ENCODE measurements at places on chromosomes 5 and 9.
A peak's percentile ranks its signal among the peaks of the same experiment; 100 is the strongest.

DNA sequence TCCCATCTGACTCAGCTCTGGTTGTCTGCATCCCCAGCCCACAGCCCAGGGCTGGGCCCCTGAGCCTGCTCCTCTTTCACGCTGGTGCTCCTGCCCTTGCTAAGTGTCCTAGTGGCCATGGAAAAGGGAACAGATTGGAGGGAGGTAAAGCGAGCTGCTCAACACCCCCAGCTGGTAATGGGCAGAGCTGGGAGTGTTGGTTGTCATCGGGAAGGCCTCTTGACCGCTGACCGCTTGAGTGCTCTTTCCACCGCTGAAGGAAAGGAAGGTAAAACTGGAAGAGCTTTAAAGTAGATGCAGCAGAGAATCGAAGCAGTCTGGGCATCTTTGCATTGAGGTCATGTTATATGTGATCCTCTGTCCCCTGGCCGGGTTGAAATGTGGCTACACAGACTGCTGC is 60.2 kb downstream of the CRB2 start:
- DNase-seq: no peak

GRCh38 chr5:20323323-20323722 is 335.3 kb upstream of the CDH18 start:
- no peak for DNase-seq

GRCh38 chr5:73663161-73663859 is 37.3 kb downstream of the ARHGEF28 start:
- no peak for DNase-seq

- peak; percentile 75 for DNase-seq
Measured at GRCh38 chr5:74641735-74642542, 1.4 kb upstream of the ENC1 start.

- no peak for DNase-seq
Measured at GRCh38 chr5:32163785-32164184, 10.3 kb downstream of the GOLPH3 start.

- no peak for DNase-seq
Measured at GRCh38 chr5:122413722-122414121, 101.7 kb downstream of the SNCAIP start.

DNA sequence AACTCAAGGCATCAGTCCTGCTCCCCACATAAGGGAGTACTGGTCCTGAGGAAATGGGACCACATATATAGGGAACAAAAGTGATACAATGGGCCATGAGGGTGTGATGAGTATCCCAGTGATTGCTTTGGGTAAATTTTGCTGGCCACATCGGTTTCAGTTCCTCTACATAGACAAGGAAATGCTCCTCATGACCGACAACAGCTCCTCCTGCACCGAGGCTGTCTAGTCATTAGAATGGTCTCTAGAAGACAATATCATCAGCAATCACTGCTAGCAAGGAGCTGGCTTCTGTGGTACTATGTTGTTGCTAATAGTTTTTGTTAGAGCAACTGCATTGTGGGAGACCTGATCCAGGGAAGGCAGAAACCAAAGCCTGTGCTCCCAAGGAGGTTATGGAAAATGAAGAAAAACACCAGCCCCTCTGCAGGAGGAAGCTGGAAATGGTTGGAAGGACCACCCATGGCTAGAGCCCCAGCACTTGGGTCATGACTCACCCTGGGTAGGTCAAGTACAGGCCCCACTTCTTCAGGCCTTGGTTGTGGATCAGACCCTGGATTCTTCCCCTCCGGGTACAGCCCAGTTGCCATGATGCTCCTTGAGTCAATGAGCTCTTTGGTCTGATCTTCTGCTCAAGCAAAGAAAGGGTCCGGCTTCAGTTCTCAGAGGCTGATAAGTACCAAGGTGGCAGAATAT is 3.4 kb upstream of the CTSL start:
- peak; percentile 48 for DNase-seq

DNA sequence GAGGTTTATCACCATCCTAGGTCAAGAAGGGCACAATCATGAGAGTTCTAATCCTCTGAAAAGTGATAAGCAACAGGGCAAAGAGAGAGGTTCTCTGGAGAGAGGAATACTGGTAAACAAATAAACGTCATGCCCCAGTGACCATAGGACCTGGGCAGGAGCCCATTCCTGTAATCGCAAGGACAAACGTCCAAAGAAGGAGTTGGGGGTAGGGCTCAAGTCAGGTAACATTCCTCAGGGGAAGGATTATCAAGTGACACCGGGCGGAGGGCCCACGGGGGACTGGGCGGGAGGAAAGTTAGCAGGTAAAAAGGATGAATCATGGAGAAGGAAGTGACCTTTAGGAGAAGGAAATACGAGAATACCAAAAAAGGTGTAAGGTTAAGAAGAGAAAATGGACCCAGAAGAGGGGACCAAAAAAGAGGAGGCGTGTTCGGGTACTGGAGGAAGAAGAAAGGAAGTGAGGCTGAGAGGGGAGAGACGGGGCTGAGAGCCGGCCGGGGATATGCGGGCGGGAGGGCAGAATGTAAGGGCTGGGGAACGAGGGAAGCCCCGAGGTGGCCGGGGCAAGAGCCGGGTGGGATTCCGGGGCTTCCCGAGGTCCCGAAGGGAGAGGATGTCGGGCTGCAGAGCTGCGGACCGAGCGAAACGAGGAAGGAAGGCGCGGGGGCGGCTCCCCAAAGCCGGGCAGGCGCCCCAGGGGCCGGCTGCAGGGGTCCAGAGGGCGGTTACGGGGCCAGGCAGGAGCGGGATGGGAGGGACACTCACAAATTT is 583 bp downstream of the DIAPH1 start:
- DNase-seq: peak; percentile 47

- peak; percentile 57 for DNase-seq
Measured at GRCh38 chr5:78803353-78803752, 154.8 kb upstream of the LHFPL2 start.

- DNase-seq: no peak
Measured at GRCh38 chr9:96258967-96259366, 43.0 kb downstream of the HSD17B3 start.

- no peak for DNase-seq
Measured at GRCh38 chr5:38115318-38115827, 143.0 kb upstream of the EGFLAM start.

DNA sequence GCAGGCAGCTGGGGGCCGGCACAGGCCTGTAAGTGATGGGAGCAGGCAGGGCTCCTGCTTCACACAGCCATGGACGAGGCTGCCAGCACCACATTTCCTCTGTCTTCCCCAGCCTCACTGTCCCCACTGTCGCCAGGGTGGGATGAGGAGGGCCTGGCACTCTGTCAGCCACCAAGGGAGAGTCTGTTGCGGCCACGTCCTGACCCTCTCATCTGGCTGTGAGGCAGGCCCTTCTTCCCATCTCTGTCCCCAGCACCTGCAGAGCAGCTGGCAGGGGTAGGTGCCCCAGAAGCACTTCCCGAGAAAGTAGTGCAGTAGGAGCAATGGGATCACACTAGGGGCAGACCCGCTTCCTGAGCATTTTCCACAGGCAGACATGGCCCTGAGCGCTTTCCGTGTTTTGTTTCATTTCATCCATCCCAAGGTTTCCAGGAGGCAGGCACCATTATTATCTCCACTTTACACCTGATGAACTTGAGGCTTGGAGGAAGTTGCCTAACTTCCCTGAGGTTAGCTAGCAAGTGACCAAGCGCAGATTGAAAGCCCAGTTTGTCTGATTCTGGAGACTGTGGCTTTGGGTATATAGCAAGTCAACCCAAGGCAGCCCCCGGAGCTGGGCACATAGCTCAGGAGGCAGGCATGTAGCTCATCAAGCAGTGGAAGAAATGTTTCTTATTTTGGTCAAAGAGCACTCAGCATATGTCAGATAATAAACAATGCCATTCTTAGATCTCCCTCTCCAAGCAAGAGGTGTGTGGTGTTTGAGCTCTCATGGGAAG is 202.4 kb downstream of the DAB2IP start:
- DNase-seq: peak; percentile 13

GRCh38 chr5:80959768-80960442 is at the start of gene RASGRF2:
Gene RASGRF2 (plus strand): TSS chr5:80960363. CDS start chr5:80960739, 376 bp downstream.
- DNase-seq: no peak

- DNase-seq: no peak
Measured at GRCh38 chr9:105330201-105330600, 85.8 kb downstream of the SLC44A1 start.

GRCh38 chr5:169095410-169095960 is 205.5 kb downstream of the SLIT3 start:
- no peak for DNase-seq
